Activated CD4-positive, alpha-beta T cell treated with anti-CD3 and anti-CD28 coated beads, Interleukin-2, amount 10 ng/mL, durations not matched to agents 7 days and 5 days (primary cell): ENCODE measurements at places on chromosomes 16 and 17. TPM values are rescaled to one million over a fixed set of nuclear protein-coding genes. Genes with fewer than 3 reads are reported as not detected.

ADGRG3 gene
- total RNA-seq, result not detected

ZNF597 gene
- total RNA-seq, result 2.5 TPM

CYGB gene
- not detected for total RNA-seq

MEIOB gene
- not detected for total RNA-seq

KRT9 gene
- not detected for total RNA-seq

FOXK2 gene
- total RNA-seq, result 63.2 TPM

CACNG5 gene
- not detected for total RNA-seq

STAC2 gene
- total RNA-seq, result not detected

ITGB3 gene
- total RNA-seq, result 0.98 TPM

C16orf89 gene
- total RNA-seq, result not detected

SDR42E2 gene
- total RNA-seq, result not detected

DNA sequence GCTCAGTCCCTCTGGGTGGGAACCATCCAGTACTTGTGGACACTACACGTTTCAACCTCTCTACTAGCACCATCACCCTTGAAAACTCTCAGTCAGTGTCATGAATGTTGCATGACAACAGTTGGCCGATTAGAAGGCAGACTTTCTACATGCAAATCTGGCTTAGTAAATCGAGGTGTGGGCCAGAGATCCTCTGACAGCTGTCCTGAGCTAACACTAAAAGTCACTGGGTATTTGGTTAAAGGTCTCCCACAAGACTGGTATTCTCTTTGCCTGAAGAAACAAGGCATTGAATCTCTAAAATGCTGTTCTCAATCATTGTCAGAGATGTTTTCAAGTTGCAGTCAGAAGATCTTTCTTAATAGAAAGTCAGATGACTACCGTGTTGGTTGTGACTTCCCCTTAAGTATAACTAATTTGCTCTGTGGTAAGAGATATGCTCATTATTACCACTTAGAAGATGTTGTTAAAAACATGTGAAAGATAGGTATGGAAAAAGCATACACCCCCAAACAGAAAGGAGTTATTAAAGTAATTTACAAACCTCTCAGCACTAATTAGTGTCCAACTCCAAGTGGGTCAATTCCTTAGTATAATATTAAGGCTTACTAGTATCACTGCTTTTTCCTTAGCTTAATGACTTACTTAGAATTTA, 62.3 kb downstream of the WNT3 start:
- H3K27me3 ChIP-seq, result no peaks in the 10 kb centered on the region
- peaks cover 3% of the 10 kb centered on the region for H3K4me1 ChIP-seq
- DNase-seq, result no peak
- H3K36me3 ChIP-seq, result peaks cover 26% of the 10 kb centered on the region
- no peak overlapping the region for H3K4me3 ChIP-seq

- no peak overlapping the region for H3K27ac ChIP-seq
- H3K36me3 ChIP-seq, result no peaks in the 10 kb centered on the region
- DNase-seq, result no peak
- H3K4me3 ChIP-seq, result no peak overlapping the region
- peaks cover 9% of the 10 kb centered on the region for H3K27me3 ChIP-seq
Observed at GRCh38 chr17:19570544-19571062, 36.9 kb downstream of the SLC47A1 start.

DNA sequence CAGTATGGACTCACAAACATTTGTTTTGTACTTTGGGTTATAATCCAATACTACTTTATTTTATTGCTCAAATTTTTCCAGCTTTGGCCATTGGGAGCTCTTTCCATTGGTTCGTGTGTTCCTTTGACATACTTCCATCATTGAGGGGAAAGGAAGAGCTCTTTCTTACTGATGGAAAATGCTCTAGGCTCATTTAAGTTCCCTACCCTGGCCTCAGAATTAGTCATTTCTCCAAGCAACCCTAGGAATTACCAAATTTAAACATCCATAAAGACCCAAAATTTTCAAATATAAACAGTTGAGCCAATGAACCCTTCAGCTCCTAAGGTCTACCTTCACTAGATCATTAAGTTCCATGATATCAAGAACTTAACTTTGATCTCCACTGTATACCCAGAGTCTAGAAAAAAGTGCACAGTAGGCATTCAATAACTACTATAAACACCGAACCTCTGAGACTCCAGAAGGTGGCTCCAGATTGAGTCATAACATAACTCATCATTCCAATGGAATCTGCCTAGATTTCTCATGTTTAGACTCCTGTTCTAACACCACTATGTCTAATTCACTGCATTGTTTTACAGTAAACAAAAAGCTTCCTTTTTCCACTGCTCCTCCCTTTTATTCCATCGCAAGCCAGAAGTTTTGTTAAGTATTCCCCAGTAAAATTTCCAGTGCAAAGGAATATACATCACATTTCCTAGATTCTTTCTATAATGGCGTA, 39.0 kb downstream of the SMURF2 start:
- peaks cover 8% of the 10 kb centered on the region for H3K4me1 ChIP-seq
- H3K27me3 ChIP-seq, result no peaks in the 10 kb centered on the region
- H3K4me3 ChIP-seq, result no peak overlapping the region

GRCh38 chr16:83704656-83705055, 103.1 kb upstream of the HSBP1 start:
- H3K27me3 ChIP-seq, result peaks cover 3% of the 10 kb centered on the region
- H3K4me3 ChIP-seq, result no peak overlapping the region
- no peaks in the 10 kb centered on the region for H3K36me3 ChIP-seq
- no peak overlapping the region for H3K27ac ChIP-seq

DNA sequence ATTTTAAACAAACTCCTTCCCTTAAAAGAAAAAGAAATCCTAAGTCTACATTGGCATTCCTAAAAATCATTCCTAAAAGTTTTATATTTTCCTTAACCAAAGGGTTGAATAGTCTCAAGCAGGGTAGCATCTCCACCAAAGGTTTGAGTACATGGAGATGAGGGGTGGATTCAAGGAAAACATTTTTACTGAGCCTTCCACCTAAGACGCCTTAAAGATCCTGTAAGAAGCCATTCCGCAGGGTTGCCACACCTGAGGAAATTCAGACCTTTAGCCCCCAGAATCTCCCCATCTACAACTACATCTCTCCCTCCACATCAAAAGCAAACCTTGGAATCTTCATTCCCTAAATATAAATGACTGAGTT, 7.7 kb upstream of the AKTIP start:
- H3K36me3 ChIP-seq, result peaks cover 16% of the 10 kb centered on the region
- no peaks in the 10 kb centered on the region for H3K27me3 ChIP-seq
- no peak for DNase-seq
- no peak overlapping the region for H3K4me3 ChIP-seq

- H3K36me3 ChIP-seq, result no peaks in the 10 kb centered on the region
- DNase-seq, result no peak
- peaks cover 35% of the 10 kb centered on the region for H3K27me3 ChIP-seq
- H3K4me1 ChIP-seq, result peaks cover 22% of the 10 kb centered on the region
Observed at GRCh38 chr16:19885451-19886072, 914 bp upstream of the GPRC5B start.

GRCh38 chr17:71163121-71163812, 957.6 kb upstream of the SOX9 start:
- no peak for DNase-seq
- H3K4me3 ChIP-seq, result no peak overlapping the region
- no peaks in the 10 kb centered on the region for H3K27me3 ChIP-seq
- no peaks in the 10 kb centered on the region for H3K4me1 ChIP-seq
- no peaks in the 10 kb centered on the region for H3K36me3 ChIP-seq

- peak overlapping the region; percentile 75 for H3K4me3 ChIP-seq
- peaks cover 23% of the 10 kb centered on the region for H3K36me3 ChIP-seq
- peak; percentile 77 for DNase-seq
- peaks cover 62% of the 10 kb centered on the region for H3K4me1 ChIP-seq
- H3K27ac ChIP-seq, result peak overlapping the region; percentile 94
Observed at GRCh38 chr17:35046740-35047283, 16.7 kb downstream of the RFFL start.

GRCh38 chr17:78828470-78829185, 12.0 kb downstream of the USP36 start:
- H3K4me3 ChIP-seq, result no peak overlapping the region
- H3K27ac ChIP-seq, result peak overlapping the region; percentile 1
- no peaks in the 10 kb centered on the region for H3K27me3 ChIP-seq
- no peak for DNase-seq

GRCh38 chr17:38539386-38539785, 66.4 kb downstream of the SRCIN1 start:
- DNase-seq, result no peak
- no peaks in the 10 kb centered on the region for H3K4me1 ChIP-seq
- H3K27ac ChIP-seq, result no peak overlapping the region
- no peak overlapping the region for H3K4me3 ChIP-seq

- H3K27ac ChIP-seq, result no peak overlapping the region
- H3K4me3 ChIP-seq, result no peak overlapping the region
- DNase-seq, result no peak
- peaks cover 44% of the 10 kb centered on the region for H3K36me3 ChIP-seq
- H3K4me1 ChIP-seq, result peaks cover 14% of the 10 kb centered on the region
Observed at GRCh38 chr16:19542138-19542821, 13.2 kb upstream of the VPS35L start.

- H3K27ac ChIP-seq, result peak overlapping the region; percentile 99
- DNase-seq, result no peak
- no peak overlapping the region for H3K4me3 ChIP-seq
- H3K27me3 ChIP-seq, result no peaks in the 10 kb centered on the region
Observed at GRCh38 chr17:57606111-57606875, 138.8 kb downstream of the CCDC182 start.

- H3K27ac ChIP-seq, result no peak overlapping the region
- no peak for DNase-seq
- H3K4me1 ChIP-seq, result peaks cover 23% of the 10 kb centered on the region
- no peak overlapping the region for H3K4me3 ChIP-seq
Observed at GRCh38 chr17:72615627-72615991, 476.9 kb downstream of the SLC39A11 start.

GRCh38 chr16:14004729-14005315, 66.3 kb upstream of the MRTFB start:
- H3K27me3 ChIP-seq, result peaks cover 4% of the 10 kb centered on the region
- no peak overlapping the region for H3K27ac ChIP-seq
- no peak overlapping the region for H3K4me3 ChIP-seq
- no peaks in the 10 kb centered on the region for H3K36me3 ChIP-seq
- peaks cover 21% of the 10 kb centered on the region for H3K4me1 ChIP-seq

DNA sequence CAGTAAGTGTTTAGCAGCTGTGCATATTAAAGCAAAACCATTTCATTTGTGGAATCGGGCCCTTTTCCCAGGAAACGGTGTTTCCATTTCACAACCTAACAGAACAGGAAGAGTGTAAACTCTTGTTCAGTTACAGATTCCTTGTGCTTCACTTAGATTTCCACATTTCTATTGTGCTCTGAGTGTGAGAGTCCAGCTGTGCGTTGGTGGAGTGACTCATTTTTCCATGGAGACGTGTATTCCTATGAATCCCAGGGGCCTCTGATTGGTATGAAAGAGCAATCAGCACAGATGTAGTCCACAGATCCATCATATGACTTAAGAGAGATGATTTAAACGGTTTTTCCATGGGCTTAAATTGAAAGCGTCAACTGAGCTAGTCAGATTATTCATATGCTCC, 13.3 kb upstream of the CAVIN1 start:
- H3K27me3 ChIP-seq, result peaks cover 20% of the 10 kb centered on the region
- DNase-seq, result no peak
- no peak overlapping the region for H3K4me3 ChIP-seq
- H3K27ac ChIP-seq, result no peak overlapping the region

DNA sequence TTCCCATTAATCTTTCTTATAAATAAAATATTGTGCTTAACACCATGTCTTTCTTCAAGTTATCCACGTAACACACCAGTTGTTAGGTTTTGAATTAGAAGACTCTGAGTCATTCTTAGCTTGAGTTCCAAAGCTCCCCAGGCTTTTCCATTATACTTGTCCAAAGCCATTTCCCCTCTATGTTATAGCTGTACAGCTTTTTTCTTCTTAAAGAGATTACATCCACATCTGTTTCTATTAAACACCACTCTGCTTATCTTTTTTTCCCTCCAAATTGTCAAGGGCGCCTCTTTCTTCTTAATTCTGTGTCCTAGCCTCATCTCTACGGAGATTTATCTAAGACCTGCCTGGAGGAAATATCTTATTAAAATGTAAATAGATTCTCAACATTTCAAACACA, 139.4 kb upstream of the CPHXL start:
- no peaks in the 10 kb centered on the region for H3K4me1 ChIP-seq
- H3K36me3 ChIP-seq, result no peaks in the 10 kb centered on the region
- H3K27me3 ChIP-seq, result peaks cover under 1% of the 10 kb centered on the region
- DNase-seq, result no peak
- no peak overlapping the region for H3K27ac ChIP-seq

- H3K4me1 ChIP-seq, result peaks cover 40% of the 10 kb centered on the region
- H3K36me3 ChIP-seq, result peaks cover 2% of the 10 kb centered on the region
- DNase-seq, result no peak
- H3K4me3 ChIP-seq, result no peak overlapping the region
- H3K27ac ChIP-seq, result no peak overlapping the region
Observed at GRCh38 chr17:64259922-64260321, 3.1 kb downstream of the TEX2 start.

- no peak overlapping the region for H3K27ac ChIP-seq
- no peak overlapping the region for H3K4me3 ChIP-seq
- no peak for DNase-seq
- H3K4me1 ChIP-seq, result no peaks in the 10 kb centered on the region
Observed at GRCh38 chr17:28527859-28528258, 21.7 kb downstream of the FOXN1 start.

DNA sequence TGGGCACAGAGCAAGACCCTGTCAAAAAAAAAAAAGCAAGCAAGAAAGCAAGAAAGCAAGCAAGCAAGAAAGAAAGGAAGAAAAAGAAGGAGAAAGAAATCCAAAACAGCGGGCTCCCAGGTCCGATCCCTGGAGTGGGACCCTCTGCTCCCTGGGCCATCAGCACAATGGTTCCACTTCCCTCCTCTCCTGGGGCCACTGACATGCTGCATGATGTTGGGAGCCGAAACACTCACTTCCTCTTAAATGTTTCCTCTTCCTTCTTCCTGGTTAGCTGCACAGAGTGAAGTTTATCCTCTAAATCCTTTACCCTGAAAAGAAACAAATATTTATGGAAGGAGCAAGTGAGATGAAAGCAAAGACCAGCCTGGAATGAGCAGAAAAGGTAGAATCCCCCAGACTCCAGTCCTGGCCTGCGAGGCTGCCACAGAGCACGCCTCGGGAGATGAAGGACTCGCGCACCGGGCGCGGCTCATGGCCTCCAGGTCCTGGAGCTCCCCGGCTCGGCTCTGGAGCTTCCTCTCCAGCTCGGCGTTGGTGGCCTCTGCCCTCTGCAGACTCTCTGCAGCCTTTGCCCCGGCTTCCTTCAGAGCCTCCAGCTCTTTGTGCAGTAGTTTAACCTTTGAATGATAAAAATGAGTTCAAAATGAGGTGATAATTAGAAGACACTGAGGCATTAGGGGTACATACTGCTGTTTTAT, 19.0 kb downstream of the CCDC57 start:
- peaks cover 32% of the 10 kb centered on the region for H3K36me3 ChIP-seq
- peaks cover 24% of the 10 kb centered on the region for H3K4me1 ChIP-seq
- DNase-seq, result no peak
- no peak overlapping the region for H3K27ac ChIP-seq
- no peak overlapping the region for H3K4me3 ChIP-seq
- H3K27me3 ChIP-seq, result no peaks in the 10 kb centered on the region

GRCh38 chr17:9568004-9568403, 7.6 kb downstream of the STX8 start:
- H3K27ac ChIP-seq, result no peak overlapping the region
- H3K36me3 ChIP-seq, result peaks cover 36% of the 10 kb centered on the region
- no peak overlapping the region for H3K4me3 ChIP-seq
- peaks cover 15% of the 10 kb centered on the region for H3K4me1 ChIP-seq
- no peak for DNase-seq
